ENCODE measurements at places on chromosomes 5 and 9.
A peak's percentile ranks its signal among the peaks of the same experiment; 100 is the strongest.

- no peak for DNase-seq
Measured at GRCh38 chr5:119954106-119954505, 324.7 kb downstream of the FAM170A start.

- no peak for DNase-seq
Measured at GRCh38 chr9:90953805-90954204, 152.2 kb downstream of the SYK start.

DNA sequence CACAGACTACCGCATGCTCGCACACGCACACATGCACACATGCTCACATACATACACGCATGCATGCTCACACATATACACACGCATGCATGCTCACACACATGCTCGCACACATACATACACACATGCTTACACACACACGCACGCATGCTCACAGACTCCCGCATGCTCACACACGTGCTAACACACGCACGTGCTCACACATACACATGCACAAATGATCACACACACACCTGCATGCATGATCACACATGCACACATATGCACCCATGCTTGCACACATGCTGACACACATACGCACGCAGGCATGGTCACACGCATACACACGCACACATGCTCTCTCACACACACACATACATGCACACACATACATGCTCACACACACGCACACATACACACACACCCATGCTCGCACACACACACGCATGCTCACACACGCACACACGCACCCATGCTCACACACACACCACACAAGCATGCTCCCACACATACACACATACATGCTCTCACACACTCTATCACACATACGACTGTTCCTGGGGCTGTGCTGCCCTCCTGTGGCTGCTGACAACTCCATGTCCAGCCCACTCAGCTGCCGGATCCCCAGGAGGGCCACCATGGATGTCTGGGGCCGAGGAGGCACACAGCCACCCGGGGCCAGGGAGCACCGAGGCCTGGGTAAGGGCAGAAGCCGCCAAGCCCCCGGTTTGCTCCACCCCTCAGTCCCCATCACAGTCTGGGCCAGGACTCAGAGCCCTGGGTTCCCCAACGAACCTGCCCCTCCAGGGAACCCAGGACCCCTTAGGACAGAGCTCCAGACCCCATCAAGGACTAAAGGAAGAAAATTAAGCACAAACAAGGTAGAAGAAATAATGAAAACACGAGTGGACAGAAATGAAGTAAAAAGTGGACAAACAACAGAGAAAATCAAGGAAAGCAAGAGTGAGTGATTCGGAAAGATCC is 31.4 kb upstream of the EGFL7 start:
- peak; percentile 61 for DNase-seq

- DNase-seq, result no peak
Measured at GRCh38 chr5:19140276-19140675, 847.7 kb downstream of the CDH18 start.

DNA sequence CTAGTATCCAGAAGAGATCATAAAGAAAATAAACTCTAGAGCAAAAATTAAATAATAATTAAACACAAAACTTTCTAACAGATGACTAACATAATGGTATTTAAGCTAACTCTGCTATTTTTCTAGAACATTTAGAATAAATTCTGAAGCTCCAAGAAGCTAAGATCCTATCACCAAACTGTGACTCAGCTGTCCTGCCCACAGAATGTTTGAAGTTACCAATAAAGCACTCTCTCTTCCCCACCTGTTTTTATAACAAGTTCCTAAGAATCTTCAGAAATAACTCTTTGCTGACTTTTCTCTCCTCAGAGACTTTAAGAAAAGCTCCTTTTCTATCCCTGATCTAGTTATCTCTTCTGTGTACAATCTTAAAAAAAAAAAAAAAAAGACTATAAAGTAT is 6.0 kb upstream of the EFNA5 start:
- no peak for DNase-seq

- no peak for DNase-seq
Measured at GRCh38 chr5:156534906-156535485, 208.0 kb downstream of the SGCD start.

GRCh38 chr5:158382473-158382872 is 523.5 kb upstream of the CLINT1 start:
- DNase-seq, result peak; percentile 81

DNA sequence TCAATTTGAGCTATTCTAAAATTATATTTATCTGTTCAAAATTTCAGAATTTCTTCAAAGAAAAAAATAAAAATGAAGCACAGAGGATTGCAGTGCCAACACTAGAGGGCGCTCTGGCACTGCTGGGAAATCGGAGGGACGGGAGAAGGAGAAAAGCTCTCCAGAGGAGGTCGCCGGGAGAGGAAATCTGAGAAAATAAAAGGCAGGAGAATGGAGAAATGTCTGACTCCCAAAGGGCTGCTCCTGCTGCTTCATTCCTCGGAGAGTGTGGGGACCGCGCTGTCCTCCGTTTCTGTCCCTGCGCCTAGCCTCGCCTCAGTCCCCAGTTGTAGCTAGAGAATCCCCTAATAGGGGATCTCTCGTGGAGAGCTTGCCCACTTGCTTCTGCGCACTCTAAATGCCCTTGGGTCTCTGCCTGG is 40.0 kb upstream of the ARSB start:
- peak; percentile 80 for DNase-seq

DNA sequence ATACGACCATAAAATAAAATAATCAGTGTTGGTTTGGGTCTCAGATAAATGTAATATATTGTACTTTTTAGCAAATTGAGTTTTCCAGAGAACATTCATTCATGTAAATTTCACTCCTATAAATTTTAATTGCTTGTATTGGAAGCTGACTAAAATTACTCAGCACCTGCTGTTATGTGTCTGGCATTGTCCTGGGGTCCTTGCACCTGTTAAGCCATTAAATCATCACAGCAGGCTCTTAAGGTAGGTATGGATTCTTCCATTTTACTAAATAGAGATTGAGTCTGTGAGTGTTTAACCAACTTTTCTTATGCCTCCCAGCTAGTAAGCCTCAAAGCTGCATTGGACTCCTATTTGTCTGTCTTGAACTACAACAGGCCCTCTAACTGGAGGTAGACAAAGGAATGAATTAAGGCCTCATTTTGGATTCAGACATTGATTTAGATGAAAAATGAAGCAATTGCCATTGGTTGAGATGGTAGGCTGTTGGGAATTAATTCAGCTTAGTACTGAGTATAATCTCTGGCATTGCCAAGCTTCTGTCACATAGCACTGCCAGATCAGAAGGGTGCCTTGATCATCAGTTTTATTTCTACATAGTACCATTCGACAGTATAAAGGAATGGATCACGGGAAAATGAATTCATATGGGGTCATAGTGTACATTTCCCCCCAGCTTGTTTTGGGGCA is 78.9 kb downstream of the PARP8 start:
- DNase-seq, result no peak

DNA sequence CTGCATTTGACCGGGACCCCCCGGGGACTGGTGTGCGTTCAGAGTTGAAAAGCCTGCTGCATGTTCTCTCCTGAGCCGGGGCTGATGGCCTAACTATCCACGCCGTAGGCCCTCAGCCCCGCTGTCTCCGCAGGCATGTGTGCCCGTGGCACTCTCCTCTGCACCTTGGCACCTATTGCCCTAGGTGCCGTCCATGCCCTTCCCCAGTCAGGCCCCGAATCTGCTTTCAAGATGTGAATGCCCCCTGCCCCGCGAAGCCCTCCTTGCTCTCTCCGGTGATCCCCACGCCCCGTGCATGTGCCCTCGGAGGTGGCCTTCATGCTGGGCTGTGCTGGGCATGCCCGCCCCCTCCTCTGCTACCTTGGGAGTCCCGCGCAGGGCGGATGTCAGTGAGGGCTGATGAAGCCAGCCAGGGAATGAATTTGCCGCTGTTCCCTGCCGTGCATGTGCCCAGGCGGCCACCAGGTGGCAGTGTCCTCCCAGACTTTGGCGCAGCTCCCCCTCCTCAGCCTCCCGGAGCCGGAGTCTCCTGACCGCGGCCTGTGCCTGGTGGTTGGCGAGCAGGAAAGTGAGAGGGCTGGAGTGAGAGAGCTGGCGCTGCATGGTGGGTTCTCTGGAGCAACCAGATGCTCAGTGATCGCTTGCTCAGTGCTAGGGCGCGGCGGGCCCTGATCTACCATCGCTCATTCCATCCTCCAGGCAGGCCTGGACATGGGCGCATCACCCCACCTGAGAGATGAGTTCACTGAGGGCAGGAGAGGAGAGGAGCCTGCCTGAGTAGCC is 112.9 kb upstream of the LMX1B start:
- DNase-seq, result peak; percentile 72

- peak; percentile 16 for DNase-seq
Measured at GRCh38 chr5:91443761-91444467, 60.8 kb upstream of the ARRDC3 start.

- DNase-seq, result no peak
Measured at GRCh38 chr5:59445741-59446140, 447.8 kb downstream of the PDE4D start.

DNA sequence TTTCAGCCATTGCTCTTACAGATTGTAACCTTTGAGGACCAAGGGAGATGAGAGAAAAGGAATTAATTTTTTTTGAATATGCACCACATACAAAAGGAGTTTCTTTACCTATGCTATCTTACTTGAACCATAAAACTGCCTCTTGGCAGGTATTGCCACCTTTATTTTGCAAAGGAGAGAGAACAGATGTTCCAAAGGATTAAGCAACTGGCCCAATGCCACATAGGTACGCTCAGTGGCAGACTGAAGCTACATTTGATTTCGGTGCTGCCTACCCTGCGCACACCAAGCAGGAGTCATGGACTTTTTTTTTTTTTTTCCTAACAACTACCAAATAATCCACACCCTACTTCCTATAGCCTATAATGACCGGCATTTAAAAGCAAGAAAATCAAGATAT is 43.1 kb downstream of the SAXO1 start:
- no peak for DNase-seq

- DNase-seq, result peak; percentile 52
Measured at GRCh38 chr5:176658007-176658599, 10.8 kb downstream of the TSPAN17 start.

- no peak for DNase-seq
Measured at GRCh38 chr5:135738564-135738875, 95.9 kb upstream of the SLC25A48 start.

GRCh38 chr9:81077572-81077971 is 611.8 kb downstream of the TLE1 start:
- DNase-seq, result no peak

All from inflammatory macrophage treated with lipopolysaccharide for 1 hour (primary cell).